ENCODE measurements at places on chromosomes 12 and 14.
A peak's percentile ranks its signal among the peaks of the same experiment; 100 is the strongest.

DNA sequence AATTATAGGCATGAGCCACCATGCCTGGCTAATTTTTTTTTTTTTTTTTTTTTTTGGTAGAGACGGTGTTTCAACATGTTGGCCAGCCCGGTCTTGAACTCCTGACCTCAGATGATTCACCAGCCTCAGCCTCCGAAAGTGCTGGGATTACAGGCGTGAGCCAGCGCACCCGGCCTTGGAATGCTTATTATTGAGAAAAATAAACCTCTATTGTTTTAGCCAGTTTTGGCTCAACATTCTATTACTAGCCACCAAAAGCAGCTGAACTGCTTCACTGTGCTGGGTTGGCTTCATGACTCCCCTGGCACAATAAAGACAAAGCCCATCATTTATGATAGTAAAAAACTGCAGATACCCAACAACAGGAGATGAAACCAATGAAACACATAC, 93.5 kb upstream of the CEP83 start:
- no peak for DNase-seq

GRCh38 chr14:57136669-57137328, 131.9 kb downstream of the EXOC5 start:
- peak; percentile 91 for DNase-seq

DNA sequence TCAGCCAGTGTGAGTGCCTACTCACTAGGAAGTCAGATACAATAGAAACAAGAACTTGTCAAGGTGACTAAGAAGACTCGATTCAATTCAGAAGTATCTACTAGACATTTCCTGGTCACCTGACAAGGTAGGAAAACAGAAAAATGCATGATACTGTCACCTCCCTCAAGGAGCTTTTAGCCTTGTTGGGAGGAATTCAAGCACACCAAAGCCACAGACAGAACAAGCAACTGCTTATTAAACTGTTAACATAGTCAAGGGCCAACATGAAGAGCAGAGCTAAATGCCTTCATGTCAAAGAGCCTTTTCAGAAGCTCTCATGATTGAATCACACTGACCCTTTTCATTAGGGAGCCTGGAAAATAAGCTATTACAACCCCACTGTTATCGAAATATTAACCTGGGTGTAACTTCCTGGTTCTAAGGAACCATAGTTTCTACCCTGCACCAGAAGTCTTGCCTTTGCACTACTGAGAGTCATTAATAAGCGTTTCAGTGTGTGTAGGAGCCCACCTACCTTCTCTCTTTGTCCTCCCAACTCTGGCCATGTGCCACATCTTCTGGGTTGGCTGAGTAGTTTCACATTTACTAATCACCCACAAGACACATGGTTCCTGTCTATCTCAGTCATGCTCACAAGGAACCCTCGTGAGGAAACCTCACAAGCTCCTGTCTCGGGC, 31.0 kb upstream of the LGALS3 start:
- no peak for DNase-seq

GRCh38 chr12:24111086-24111485, 161.6 kb upstream of the SOX5 start:
- DNase-seq: no peak

GRCh38 chr12:46908236-46908935, 82.6 kb upstream of the SLC38A4 start:
- DNase-seq: no peak

DNA sequence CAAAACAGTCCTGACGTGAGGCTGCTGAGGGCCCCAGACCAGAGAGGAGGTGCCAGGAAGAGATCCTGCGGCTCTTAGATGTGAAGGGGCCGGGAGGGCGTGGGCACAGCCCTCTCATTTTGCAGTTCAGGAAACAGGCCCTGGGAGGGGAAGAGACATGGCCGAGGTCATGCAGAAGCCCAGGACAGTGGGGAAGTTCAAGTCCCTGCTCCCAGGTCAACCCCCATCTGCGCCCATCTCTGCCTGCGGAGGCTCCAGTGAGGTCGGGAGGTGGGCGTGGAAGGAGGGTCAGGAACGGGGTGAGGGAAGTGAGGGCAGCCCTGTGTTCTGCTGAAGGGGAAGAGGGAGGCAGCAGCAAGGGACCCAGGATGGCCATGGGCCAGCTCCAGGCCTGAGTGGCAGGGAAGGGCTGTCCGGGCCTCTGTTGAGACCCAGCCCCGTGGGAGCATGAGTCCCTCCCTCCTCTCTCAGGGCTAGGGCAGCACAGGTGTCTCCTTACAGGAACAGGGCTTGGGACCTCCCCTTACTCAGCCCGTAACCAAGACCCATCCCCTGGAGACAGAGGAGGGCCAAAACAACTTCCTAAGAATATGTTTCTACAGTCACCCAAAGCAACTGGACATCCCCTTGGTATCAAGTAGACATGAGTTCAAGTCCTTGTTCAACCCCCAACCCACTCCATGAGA, 90.8 kb downstream of the LGMN start:
- no peak for DNase-seq

Data from cerebellar cortex (tissue), 1 donor.